ENCODE measurements at places on chromosomes 4 and X.

- DNase-seq: no peak
Measured at GRCh38 chr4:8373270-8373972, 67.1 kb downstream of the ACOX3 start.

DNA sequence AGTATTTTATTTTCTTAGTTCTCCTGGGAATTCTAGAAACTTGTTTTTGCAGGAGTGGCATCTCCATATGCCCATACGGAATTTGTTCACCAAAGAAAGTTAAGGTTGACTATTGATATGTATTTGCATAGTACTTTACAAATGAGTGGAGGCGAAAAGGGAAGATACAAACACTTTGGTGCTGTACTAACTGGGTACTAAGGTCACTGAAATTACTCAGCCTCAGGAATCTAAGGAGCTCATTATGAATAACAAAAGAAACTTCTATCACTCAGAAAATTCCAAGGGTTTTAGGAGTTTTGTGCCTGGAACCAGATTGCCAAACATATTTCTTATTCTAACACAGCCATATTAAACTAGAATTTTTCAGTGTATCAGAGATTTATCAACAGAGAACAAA lies 27.4 kb upstream of the TMPRSS11B start:
- DNase-seq: no peak

DNA sequence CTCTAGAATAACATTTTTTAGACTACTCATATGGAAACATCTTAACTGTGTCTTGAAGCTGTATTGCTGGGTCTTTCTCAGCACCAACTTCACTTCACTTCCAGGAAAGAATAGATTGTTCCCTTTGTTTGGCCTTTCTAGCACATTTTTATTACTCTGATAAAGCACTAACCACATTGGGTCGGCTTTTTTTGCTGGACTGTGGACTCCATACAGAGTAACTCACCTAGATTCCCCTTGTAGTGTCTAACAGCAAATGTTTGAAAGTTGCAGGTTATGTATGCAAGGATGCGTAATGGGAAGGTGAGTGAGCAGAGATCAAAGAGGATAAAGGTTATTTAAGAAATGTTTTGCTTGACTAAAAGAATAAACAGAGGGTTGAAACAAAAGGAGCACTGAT lies 101.2 kb downstream of the MMRN1 start:
- DNase-seq: no peak

- DNase-seq: no peak
Measured at GRCh38 chr4:6754481-6755087, 27.9 kb upstream of the KIAA0232 start.

DNA sequence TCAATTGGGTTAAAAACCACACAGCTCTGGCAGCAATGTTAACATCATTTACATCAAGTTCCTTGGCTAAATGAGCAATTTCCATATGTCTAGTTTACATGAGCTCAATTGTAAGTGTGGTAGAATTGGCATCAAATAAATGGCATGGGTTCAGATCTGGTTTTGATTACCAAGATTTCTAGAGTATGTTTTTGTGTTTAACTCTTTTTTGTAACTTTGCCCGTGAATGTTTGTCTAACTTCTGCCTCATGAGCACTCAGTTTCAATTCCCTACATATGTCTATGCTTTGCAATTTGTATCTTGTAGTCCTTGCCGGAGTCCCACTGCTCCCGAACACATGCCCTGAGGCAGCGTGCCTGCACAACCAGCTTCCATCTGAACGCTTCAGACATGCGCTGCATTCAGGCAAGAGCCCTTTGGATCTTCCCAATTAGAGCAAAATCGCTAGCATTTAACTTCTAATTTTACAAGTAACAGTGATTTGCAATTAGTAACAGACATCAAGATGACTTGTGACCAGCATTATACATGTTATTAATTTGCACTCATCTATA lies 644.4 kb downstream of the TRIML1 start:
- no peak for DNase-seq

DNA sequence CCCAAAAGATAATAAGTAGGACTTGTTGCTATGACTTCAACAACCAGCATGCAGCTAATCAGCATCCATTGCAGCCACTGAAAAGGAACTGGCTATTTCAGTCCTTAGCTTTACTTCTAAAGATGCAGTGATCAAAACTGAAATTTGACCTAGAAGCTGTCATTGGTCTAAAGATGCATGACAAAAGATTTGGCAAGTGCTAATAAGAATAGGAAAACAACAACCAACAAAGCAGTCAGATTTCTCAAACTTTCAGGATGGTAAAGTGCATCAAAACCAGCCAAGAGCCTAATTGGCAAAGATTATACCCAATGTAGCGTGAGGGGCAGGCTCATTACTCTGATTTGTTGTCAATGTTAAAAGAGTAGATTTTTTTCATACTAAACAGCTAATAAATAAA lies 77.1 kb upstream of the WDR17 start:
- DNase-seq: no peak

GRCh38 chr4:163613383-163613782 lies 118.9 kb downstream of the TMA16 start:
- no peak for DNase-seq

DNA sequence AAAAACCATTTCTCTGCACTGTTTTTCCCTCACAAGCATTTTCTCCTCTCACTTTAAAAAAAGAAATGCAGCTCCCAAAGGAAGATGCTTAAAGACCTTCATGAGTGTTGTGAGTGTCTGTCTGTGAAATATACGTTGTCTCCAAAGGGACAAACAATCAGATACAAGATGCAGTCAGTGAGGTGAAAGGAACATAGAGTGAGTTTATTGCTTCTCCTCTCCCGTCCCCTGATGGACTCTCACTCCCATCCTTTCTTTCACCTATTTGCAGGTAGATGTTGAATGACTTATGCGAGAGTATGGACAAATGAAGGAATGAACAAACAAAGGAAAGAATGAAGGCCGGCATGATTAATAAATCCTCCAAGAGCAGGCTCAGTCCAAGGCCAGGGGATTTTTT lies 561.2 kb upstream of the DIPK2B start:
- DNase-seq: no peak

GRCh38 chr4:4289597-4289940 lies 385 bp downstream of the LYAR start:
- DNase-seq: no peak

GRCh38 chr4:92198711-92199110 lies 105.1 kb upstream of the GRID2 start:
- no peak for DNase-seq

DNA sequence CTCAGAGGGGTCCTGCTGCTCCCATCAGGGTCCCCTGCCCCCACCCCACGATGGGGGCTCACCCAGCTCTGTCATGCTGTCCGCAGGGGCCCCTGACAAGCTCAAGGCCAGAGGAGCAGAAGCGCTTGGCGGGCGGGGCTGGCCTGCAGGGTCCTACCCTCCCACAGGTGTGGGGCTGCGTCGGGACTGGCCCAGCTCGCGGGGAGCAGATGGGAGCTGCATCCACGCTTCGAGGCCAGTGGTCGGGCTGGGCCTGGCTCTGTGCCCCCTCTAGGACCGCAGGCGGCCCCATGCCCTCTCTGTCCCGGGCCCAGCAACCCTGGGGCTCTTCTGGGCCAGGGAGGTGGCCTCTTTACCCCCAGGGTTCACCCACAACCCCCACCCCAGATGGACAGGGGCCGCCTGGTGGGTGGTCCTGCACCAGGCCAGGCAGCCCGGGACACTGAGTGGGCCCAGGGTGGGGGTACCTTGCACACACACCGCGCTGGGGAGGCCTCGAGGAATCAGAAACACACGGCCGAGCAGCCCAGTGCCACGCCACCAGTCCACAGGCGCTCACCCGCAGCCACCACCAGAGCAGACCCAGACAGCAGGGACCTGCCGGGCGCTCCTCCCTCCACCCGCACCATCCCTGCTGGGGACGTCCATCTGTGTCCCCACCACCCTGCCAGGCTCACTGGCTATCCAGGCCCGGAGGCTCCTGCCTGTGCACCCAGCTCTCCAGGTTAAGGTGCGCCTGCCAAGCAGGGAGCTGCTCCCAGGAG lies 30.0 kb downstream of the TACC3 start:
- DNase-seq: no peak

DNA sequence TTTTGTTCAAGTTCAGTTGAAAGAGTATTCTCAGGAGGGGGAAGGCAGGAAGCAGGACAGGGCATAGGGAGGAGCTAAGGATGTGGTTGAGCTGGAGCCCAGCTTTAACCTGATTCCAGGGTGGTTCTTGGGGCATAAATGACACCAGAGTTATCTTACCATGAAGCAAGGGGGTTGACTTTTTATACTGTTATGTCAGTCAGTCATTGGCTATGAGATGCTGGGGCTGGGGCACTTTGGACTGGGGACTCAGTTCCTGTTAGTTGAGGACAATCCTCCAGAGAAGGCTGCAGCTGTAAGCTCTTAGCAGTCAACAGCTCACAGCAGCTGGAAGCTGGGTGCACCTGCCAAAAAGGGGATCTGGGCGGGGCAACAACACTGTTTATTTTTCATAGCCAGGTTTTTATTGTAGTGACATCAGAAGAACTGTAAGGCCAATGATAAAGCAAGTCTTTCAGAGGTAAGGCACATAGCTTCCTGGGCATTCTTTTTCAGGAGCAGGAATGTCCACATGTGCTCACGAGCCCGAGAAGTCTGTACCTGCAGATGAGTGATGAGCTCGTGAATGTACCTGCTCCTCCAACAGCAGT lies 78.5 kb downstream of the MID1IP1 start:
- DNase-seq: no peak

GRCh38 chr4:183186813-183187212 lies 87.8 kb downstream of the WWC2 start:
- no peak for DNase-seq

DNA sequence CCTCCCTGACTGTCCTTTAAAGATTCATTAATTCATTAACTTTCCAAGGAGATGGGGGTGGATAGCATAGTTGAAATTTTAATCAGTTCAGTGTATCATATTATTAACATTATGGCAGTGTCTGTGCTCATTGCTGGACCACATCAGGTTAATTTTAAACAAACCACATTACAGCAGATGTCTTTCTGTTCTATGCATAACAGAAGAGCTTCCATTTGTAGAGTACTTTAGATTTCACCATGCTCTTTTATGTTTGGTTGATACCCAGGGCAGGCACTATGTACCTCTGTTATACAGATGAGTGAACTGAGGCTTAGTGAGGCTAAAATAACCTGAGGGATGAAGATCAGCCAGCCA lies 41.1 kb downstream of the AFF2 start:
- DNase-seq: no peak

- no peak for DNase-seq
Measured at GRCh38 chr4:189377569-189377968, 563.1 kb upstream of the FRG1 start.

GRCh38 chr4:150681063-150681462 lies 99.1 kb downstream of the MAB21L2 start:
- no peak for DNase-seq

DNA sequence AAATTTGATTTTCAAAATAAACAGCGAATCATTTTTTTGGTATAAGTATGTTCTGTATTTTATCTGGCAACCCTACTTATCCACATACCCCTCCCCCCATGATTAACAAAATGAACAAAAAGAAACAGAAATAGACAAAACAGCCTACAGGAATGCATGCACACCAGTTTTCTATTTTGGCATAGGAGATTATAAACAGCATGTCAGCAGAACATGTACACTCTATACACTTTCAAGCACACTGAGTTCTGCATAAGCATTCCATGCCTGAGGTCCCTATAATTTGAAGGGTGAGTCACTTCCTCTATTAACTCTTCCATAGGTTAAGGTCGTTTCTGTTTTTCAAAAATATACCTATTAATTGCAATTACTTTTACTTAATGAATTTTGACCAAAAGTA lies 28.0 kb upstream of the ZNF280C start:
- DNase-seq: no peak

GRCh38 chr4:24471486-24472160 lies 112.7 kb downstream of the DHX15 start:
- DNase-seq: no peak

DNA sequence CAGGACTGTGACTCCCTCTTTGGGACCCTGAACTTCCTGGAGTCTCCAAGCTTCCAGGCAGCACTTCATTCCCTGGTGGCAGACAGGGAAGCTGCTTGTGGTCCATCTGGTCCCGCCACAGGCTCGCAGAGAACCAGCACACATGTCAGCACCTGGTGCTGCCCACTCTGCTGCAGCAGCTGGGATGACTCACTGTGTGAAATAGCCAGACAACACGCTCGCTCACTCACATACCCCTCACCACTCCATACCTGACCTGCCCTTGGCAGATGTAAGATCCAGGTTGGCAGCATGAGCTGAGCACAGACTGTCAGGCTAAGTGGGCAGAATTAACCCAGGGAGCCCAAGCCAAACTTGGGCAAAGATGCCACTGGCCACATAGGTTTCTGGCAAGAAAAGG lies 613.5 kb downstream of the PCDH18 start:
- no peak for DNase-seq

GRCh38 chr4:99859618-99860017 lies 34.6 kb downstream of the LAMTOR3 start:
- no peak for DNase-seq

DNA sequence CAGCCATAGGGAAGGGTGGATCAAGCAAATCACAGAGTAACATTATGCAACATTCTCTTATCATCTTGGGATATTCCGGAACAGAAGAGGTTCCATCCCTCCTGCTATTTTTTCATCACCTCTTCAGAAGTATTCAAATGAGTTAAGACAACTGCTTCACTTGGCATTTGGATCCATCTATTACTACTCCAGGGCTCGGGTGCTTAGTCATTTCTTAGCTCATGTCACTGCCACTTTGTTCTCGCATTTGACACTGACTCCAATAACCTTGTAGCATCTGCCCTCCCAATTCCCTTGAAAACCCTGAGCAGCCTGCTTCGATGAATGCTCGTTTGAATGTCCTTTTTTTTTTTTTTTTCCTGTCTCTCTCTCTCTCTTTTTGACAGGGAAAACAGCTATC lies 114.9 kb downstream of the PPARGC1A start:
- no peak for DNase-seq

- DNase-seq: no peak
Measured at GRCh38 chrX:109384699-109385098, 97.2 kb downstream of the GUCY2F start.

DNA sequence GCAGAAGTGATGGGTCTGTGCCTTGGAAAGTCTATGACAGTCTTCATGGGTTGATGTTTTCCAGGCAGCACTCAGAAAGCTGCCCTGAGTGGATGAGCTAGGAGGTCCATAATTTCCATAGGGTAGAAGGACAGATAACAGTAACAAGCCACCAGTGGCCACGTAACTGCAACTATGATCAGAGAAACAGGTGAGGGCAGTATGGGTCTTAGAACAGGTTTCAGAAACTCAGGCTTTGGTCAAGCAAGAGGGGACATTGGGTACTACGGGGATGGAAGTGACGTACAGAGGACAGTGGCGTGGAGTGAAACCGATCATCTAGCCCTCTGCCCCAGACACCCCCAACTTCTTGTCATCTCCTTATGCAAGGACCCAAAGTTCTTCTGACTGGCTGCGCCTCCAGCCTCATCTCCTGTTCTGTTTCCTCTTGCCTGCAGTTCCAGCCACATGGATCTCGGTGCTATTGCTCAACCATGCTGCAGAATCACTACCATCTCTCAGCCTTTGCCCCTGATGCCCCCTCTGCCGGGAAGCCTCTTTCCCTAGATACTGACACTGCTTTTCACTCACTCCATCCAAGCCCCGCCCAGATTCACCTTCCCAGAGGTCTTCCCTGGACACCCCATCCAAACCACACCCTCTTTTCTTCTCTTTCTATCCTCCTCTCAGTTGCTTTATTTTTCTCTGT lies 123.4 kb downstream of the MFAP3L start:
- DNase-seq: no peak
